ENCODE measurements at places on chromosomes 2 and 18.

GRCh38 chr2:168310580-168310979 is 63.2 kb upstream of the STK39 start:
- no peak for DNase-seq

GRCh38 chr2:28160986-28161425 is 231.7 kb upstream of the FOSL2 start:
- no peak for DNase-seq

- DNase-seq: no peak
These were observed 153.5 kb upstream of the ALKAL2 start for GRCh38 chr2:441258-442022.

DNA sequence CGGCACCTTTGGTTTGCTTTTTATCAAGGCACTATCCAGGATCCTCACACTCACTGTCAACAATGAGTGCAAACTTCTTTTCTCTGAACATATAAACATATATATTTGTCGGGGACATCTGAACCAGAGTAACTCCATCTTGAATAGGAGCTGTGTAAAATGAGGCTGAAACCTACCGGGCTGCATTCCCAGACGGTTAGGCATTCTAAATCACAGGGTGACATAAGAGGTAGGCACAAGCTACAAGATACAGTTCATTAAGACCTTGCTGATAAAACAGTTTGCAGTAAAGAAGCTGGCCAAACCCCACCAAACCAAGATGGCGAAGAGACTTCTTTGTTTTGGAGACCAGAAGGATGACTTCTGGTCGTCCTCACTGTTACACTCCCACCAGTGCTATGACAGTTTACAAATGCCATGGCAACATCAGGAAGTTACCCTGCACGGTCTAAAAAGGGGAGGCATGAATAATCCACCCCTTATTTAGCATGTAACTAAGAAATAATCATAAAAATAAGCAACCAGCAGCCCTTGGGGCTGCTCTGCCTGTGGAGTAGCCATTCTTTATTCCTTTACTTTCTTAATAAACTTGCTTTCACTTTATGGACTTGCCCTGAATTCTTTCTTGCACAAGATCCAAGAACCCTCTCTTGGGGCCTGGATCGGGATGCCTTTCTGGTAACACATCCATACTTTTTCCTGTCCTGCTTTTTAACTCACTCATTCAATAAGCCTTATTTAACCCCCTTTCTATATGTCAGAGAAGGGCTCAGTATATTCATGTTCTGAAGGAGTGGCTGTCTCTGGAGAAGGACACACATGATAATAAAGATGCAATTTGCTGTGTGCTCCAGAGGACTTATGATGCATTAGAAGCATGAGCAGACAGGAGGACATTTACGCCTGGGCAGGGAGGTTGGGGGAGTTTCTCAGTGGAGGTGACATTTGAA is 65.4 kb downstream of the TACR1 start:
- no peak for DNase-seq

DNA sequence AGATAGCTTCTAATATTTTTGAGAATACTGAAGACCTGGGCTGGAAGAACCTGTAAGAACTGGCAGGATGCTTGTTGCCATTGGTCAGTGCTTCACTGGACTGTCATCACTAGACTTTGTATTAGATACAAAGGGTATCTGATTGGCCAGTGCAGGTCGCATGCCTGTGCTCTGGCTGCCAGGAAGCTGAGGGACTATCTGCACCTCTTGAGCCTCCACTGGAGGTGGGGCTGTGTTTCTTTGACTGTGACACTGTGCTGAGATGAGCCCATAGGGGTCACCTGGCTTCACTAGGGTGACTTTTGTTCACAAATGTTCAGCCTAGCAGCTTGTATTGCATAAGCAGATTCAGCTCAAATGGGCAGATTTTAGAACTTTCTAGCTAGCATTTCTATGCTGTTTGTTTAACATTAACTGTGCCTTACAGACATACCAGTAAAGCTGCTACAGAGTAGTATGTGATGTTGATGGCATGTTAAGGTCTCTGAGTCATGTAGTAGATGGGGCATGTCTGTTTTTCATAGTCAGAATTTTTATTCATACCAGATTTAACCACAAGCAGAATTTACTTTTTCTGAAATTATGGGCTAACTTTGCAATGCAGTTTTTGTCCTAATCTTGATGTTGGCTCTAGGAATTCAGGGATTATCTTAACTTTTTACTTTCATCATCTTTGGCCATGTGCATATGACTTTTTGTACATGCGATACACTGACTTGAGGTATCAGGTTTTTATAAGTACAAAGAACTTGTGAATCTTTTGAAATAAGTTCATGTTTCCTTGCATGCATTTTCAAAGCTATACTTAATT is 56.1 kb downstream of the RHBDD1 start:
- no peak for DNase-seq

- no peak for DNase-seq
These were observed 99.8 kb upstream of the PELI1 start for GRCh38 chr2:64244037-64244416.

GRCh38 chr18:3703732-3704176 is 253.8 kb downstream of the TGIF1 start:
- no peak for DNase-seq

DNA sequence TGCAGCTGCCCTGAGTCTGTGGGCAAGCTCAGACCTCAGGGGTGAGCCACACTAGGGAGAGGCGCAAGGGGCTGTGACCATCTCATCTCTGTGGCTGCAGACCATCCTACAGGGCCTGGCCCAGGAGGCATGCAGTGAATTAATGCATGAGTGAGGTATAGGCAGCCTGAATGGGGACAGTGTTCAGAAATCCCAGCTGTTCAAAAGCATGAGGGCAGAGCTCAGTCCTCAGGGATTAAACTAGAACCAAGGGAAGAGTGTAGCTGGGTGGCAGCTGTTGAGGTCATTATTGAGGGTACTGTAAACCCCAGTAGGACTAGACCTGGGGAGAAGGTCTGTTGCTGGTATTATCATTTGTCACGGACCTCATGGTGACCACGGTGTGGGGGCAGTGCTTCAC is 17.0 kb downstream of the TMEM177 start:
- no peak for DNase-seq

GRCh38 chr2:171279983-171280790 is 119.5 kb upstream of the TLK1 start:
- no peak for DNase-seq

DNA sequence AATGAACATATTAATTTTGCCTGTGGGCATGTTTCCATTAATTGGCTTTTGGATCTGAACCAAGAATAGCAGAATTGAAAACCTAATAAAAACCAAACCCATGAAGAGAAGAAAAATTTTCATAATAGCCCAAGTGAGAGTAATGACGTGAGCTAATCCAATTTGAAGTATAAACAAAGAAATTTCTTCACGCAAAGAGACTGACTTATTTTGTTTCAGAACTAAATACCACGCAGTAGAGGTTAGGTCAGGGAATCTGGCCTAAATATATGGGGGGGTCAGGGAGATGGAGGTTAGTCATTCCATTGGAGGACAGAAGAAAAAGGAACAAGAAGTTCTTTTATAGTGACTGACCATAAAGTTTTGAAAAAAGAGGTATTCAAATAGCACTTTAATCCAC is 94.1 kb upstream of the CYP1B1 start:
- DNase-seq: no peak

GRCh38 chr2:231891514-231891905 is 34.7 kb downstream of the NPPC start:
- DNase-seq: no peak

DNA sequence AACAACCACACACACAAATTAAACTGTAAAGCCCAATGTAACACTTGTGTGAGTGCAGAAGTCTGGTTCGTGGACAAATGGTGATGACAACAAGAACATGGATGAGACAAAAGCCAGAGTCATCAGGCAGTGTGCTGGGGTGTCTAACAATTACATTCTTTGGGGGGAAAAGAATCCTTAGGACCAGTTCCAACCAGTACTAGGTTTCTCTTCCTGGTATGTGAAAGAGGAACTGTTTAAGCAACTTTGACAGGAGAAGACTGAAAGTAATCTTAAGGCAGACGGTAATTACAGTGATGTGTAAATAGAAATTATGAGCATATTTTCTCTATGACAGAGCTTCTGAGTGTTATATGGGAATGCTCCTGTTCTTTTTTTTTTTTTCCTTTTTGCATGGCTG is 133.4 kb downstream of the AFF3 start:
- no peak for DNase-seq

DNA sequence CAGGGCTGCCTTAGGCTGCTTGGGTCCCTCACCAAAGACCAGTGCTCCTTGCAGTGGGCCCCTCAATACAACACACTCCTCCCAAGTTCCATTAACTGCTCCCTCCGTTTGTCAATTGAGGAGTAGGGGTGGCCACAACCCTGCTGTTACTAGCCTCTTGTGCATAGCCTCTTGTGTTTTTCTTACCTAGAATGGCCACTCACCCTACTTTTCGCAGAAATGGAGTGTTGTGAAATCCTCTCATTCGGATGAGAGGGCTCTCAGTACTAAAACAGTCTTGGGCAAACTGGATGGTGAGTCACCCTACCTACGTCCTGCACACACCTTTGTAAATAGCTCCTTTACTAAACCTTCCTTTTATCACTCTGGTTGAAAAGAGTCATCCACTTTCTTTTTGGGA is 253.9 kb downstream of the OSR1 start:
- no peak for DNase-seq

- DNase-seq: no peak
These were observed 126.3 kb downstream of the HDAC4 start for GRCh38 chr2:239274391-239275043.

- no peak for DNase-seq
These were observed 4.7 kb downstream of the ASB1 start for GRCh38 chr2:238431456-238431855.

GRCh38 chr2:139911160-139911559 is 1131.0 kb upstream of the NXPH2 start:
- DNase-seq: no peak

GRCh38 chr2:42516418-42516901 is 22.7 kb upstream of the KCNG3 start:
- DNase-seq: no peak

DNA sequence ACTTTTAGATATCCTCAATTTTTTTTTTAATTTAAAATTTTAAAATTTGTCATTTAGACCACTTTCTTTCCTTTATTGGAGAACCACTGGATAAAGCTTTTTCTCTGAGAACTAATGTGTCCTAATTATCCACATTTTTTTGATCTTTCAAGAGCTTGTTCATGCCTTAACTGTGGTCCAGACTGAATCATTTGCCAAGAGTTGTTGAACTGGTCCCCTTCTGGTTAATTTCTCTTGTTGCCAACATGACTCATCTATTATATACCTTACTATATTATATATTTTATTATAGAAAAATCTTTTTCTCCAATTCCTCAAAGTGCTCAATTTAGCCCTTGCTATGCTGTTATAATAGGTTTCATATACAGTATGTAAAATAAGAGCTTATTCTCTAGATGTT is 53.1 kb upstream of the TMEM87B start:
- no peak for DNase-seq

DNA sequence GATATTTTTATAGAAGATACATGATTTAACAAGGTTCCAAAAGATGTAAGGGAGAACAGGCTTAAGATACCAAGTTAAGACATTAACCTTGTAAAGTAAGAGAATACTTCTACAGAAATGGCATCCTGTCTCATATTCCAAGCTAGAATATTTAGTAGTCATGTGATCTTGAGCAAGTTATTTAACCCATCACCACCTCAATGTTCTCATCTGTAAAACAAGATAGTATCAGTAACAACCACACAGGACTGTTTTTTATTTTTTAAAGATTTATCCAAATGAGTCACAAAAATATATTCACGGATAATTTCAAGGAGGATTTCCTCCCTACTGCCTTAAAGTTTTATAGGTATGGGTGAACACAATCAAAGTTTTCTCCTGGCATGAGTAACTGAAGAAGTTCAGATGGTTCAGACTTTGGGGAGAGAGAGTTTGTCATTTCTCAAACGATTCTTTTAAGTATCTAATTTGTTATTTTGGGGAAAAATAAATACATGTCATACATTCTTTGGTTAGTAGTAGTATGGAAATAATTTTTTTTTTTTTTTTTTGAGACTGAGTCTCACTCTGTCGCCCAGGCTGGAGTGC is 25.9 kb downstream of the ROCK1 start:
- DNase-seq: no peak

- DNase-seq: no peak
These were observed 68.0 kb downstream of the DAW1 start for GRCh38 chr2:227939271-227940027.

- no peak for DNase-seq
These were observed 218.2 kb upstream of the RAB12 start for GRCh38 chr18:8391068-8391467.

DNA sequence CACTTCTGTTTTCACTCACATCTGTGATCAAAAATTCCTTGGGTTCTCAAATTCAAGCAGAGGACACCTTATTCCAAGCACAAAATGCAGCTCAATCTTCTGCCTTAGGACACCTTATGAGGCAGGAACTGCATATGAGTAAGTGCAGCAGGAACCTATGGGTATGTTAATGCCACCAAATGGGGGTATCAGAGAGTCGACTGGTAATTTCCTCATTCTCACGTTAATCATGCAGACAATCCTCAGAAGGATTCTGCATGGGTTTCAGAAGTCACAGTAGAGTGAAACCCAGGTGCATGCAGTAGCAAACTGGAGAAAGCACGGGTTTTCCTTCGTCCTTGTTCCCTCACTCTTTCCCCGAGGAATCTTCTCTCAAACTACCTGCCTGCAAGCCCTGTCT is 452.8 kb downstream of the CBLN2 start:
- no peak for DNase-seq

GRCh38 chr2:9967053-9967775 is 15.7 kb downstream of the GRHL1 start:
- no peak for DNase-seq

DNA sequence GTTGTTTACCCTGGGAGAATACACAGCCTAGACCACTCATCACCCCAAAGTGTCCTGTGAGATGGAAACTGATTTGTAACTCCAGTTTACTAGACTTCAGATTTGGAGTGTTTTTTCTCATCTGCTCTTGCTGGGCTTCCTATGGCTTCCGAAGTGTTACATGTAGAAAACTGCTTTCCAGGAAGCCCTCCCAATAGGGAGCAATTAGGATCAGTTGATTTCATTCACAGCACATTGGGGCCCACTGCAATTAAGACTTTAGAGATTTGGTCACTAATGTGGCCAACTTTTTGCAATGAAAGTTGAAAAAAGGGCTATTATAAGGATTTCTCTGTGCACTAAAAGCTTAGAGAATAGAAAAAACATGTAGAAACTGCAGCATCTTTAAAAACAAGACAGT is 656.6 kb upstream of the CHAC2 start:
- DNase-seq: no peak

DNA sequence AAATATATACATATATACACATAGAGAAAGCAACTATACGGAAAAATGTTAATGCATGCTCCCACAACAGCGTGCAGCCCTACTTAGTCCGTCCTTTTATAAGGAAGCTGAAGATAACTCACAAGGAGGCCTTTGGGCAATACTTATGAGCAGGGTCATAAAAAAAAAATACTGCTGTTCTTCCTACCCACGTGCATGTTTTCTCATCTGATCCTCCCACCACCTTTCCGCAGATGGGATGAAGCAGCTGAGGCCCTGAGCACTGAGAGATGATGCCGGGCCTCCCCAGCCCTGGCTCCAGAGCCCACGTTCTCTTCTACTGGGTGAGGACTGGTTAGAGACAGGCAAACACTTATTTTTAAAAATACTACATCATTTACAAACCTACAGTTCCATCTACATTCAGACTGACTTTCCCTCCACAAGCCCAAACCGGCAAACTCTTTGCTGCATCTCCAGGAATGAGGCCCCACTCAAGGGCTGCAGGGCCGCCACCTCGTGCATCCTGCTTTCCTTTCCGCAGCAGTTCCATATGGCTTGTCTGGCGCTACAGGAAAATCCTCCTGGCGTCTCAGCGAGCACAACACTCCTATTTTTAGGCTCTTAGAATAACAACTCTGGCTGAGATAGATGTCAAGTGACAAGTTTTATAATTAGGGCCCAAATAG is 41.6 kb downstream of the TBC1D8 start:
- no peak for DNase-seq
